ENCODE measurements at places on chromosomes 3 and 15.

- no peak for DNase-seq
Measured at GRCh38 chr3:11726146-11726545, 82.4 kb upstream of the VGLL4 start.

DNA sequence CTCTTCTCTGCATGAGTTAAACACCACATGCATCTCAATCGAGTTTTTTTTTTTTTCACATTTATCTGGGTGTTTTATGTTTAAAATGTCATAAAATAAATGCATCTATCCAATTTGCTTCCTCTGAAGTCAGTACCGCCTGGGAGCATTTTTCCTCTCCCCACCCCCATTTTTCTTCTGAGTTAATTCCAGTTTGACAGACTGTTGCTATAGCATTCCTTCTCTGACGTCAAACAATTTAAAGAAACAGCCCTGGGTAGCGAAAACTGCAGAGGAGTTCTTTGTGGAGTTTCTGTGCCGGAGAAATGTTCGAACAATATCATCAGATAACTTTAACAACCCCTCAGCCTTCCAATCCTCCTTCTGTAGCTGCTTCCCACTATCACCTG, 900 bp upstream of the GNB4 start:
- DNase-seq, result no peak

DNA sequence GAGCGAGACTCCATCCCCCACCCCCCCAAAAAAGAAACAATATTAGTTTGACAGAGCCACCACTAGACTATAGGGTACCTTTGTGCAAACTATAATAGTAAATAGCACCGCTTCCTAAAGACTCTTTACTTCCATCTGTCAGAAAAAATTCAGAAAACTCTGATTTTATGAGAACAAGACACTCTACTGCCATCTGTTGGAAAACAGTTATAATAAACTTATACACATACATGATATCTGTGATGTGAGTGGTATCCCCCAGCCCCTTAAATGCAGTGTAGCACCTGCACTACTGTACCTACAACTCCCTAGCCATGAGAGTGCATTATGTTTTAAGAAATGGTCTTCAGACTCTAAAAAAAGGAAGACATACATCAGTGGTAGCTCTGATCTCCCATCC, 47.1 kb upstream of the CTDSPL start:
- DNase-seq, result no peak

DNA sequence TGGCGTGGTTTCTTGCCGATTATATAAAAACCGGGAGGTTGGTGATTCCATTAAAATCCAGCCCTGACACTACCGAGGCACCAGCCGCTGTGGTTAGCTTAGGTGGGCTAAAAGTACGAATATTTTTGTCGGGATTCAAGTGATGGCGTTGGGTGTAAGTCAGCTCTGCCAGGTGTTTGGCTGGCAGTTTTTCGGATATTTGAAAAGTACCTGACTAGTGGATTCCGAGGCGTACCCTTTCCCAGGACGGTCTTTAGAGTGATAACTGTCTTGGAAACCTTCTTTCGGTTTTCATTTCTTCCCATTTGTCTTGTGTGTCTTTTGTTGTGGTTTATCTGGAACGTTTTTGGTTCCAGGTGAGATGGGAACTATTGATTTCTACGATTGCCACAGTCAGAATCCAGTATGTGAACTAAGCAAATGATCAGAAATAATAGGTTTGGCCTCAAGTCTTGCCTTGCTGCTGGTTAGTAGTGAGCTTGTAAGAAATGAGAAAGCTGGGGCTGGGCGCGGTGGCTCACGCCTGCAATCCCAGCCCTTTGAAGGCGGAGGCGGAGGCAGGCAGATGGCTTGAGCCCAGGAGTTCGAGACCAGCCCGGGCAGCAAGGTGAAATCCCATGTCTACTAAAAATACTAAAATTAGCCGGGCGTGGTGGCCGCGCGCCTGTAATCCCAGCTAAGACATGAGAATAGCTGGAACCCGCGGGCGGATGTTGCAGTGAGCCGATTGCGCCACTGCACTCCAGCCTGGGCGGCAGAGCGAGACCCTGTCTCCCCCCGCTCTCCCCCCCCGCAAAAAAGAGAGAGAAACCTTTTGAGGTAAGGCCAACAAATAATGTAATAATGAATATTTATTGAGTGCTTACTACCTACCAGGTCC, 1.4 kb downstream of the FYTTD1 start:
- peak; percentile 37 for DNase-seq

GRCh38 chr3:109353057-109353456, 15.7 kb upstream of the DPPA4 start:
- DNase-seq, result peak; percentile 44

DNA sequence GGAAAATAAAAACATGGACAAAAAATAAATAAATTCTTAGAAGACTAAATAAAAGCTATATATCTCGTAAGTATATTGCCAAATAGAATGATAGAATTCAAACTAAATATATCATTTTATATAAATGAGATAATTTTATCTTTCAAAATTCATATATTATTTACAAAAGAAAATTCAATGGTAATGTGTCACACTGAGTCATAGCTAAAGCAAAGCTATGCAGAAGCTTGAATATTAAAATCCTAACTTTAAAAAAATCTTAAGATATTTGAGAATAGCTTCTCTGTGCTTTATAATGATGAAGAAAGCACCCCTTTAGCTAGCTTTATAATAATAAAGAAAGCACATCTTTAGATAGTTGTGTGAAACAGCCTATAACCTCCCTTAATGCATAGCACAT, 1010.8 kb downstream of the OTOL1 start:
- no peak for DNase-seq
